HL-60 (cell line): ENCODE measurements at places on chromosomes 3 and 15.
A peak's percentile ranks its signal among the peaks of the same experiment; 100 is the strongest.

DNA sequence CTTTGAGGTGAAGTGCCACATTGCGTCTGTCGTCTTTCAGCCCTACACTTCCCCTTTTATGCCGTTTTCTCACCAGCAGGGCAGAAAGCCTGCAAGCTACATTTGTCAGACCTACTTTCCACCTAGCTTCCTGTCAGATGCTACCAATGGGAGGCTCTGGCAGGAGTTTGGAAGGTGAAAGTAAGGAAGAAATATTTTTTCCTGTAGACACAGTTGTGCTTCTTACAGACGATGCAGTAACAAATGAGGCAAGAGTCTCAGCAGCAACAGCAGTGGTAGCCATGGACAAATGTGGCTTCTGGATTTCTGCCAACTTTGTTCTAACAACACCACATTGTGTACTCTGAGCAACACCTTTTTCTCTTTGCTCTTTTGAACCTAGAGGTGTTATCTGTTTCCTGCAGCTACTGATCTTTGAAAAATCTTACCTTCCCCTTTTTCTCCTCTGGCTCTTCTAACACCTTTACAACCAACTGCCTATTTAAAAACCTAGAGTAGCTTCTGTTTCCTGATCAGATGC, 70.6 kb upstream of the STT3B start:
- DNase-seq, result peak; percentile 38

GRCh38 chr15:77416954-77417353, 3.0 kb downstream of the PEAK1 start:
- DNase-seq, result no peak

GRCh38 chr15:70470556-70471191, 292.7 kb downstream of the UACA start:
- no peak for DNase-seq

GRCh38 chr3:11642431-11643191, 1.1 kb downstream of the VGLL4 start:
- peak; percentile 83 for DNase-seq

GRCh38 chr3:61673651-61674050, 112.3 kb downstream of the PTPRG start:
- DNase-seq, result no peak

- no peak for DNase-seq
These were observed 68.5 kb upstream of the ATP13A5 start for GRCh38 chr3:193446965-193447602.

DNA sequence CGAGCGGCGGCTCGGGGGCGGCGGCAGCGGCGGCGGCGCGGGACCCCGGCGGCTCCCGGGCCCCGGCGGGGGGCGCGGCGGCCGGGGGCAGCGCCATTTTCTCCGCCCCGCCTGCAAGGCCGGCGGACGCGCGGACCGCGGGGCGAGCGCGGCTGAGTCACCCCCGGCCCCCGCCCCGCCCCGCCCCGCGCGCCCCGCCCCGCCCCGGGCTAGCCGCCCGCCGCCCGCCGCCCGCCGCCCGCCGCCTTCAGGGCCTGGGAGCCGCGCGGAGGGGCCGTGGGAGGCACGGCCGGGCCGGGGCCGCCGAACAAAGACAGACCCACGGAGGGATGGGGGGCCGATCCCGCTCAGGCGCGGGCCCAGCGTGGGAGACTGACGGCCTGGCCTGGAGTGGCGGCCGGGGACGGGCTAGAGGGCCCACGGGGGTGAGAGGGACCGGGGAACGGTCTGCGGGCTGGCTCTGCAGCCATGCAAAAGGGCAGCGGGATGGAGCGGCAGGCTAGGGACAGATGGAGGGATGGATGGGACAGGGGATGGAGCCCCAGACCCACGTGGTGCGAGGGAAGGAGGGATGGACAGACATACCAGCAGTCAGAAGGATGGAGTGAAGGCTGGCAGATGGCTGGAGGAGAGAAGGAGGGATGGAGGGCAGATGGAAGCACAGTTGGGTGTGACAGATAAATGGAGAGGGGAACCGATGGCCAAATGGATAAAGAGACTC, at the start of gene EIF4E3:
Gene EIF4E3, minus strand, starts transcription at position 132 of the 721 bp plus-strand sequence. Its CDS starts 35 bp downstream, at position 97.
- no peak for DNase-seq

DNA sequence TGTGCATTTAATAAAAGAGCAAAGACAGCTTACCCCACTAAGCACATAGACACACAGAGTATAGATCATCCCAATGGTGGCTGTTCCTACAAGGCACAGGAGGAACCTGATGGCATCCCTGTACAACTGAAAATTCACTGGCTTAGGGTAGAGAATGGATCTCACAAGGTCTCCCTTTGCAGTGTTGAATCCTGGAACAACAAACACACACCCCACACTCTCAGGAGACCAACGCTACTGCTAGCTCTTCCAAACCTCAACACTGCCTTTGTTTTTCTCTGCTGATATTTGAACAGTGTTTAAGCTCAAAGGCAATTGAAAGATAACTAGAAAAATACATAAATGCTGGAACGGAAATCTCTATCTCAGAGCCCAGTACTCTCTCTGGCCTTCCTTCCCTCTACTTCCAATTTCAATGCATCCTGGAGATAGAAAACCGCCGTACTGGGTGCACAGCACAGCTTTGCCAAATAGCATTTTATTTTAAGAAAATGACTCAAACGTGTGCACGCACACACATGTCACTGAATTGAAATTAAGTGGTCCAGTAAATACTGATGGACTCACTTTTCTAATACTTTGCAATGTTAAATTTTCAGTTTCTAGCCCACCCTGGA, 87.5 kb upstream of the ATP13A5 start:
- no peak for DNase-seq

DNA sequence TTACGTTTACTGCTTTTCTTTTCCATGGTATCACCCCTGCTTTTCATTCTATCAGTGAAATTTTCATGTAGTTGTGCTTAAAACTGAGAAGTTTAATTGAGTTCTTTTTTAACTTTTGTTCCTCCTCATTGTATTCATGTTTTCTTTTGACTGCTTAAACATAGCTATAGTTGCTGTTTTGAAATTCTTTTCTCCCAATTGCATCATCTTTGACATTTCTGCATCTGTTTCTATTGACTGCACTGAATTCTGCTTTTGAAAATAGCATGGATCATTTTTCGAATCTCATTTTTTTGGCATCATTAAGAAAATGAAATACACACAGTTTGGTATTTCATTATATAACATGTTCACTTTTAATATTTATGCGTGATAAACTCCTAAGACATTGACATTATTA, 694.9 kb downstream of the MECOM start:
- DNase-seq, result no peak

DNA sequence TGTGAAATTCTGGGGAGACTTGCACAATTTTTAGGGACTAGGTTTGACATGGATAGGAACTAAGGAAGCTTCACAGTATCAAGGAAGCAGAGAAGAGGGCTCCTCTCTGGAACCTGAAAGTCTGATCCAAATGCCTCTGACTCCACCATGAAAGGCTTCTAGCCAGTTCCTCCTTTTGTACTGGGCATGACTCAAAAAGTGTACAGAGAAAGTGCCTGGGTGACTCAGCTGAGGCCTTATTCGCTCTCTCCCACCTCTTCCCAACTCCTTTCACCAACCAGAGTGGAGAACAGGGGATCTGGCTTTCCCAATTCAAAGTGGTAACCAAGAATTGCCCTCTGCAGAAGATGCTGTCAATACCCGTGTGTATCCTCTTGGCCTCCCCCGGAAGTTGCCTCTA, 342.9 kb upstream of the PROK2 start:
- peak; percentile 30 for DNase-seq

DNA sequence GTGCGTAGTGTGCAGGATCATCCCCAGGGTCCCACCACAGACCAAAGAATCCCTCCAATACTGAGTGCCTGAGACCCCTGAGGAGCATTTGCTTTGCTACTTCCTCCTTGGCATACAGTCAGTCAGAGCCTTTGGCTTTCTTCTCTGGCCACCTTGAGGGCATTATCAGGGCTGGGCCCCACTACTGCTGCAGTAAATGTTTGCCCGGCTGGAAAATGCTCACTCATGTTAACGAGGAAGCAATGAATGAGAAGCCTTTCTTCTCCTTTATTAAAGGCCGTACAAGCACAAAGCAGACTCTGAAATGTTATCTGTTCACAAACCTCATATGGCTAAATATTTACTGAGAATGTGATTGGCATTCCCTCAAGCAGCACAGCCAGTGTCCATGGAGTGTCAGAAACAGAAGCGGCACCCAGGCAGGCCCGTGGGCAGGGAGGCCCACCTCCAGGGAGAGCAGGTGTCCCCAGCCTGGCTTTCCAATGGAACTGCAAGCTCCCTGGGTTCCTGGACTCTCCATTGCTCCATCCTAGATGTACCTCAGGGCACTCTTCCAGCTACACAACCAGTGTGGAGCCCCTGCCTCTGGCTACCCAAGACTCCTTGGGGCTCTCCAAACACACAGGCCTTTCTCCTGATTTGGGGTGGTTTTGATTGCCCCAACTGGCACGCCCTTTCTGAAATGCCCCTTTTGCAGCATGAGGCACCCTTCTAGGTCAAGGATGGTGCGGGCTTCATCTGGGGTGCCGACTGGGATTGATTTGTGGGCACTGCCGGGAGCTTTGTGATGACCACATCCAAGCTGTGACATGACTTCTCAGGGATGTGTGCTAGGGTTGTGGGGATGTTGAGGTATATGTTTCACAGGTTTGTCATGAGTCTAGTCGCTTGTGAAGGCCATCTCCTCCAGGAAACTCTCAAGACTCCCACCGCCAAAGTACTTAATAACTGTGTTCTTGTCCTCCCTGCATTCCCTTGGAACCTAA, 195.6 kb downstream of the FAM43A start:
- DNase-seq, result peak; percentile 69

- no peak for DNase-seq
These were observed 837.4 kb downstream of the CADM2 start for GRCh38 chr3:85796140-85796539.

- DNase-seq, result no peak
These were observed 20.2 kb downstream of the CFAP44 start for GRCh38 chr3:113421082-113421481.

GRCh38 chr15:55552451-55552850, 35.7 kb downstream of the PYGO1 start:
- DNase-seq, result no peak

- no peak for DNase-seq
These were observed 93.8 kb downstream of the MYO5A start for GRCh38 chr15:52434885-52435284.

GRCh38 chr3:101077361-101078011, 84.3 kb upstream of the ABI3BP start:
- no peak for DNase-seq

DNA sequence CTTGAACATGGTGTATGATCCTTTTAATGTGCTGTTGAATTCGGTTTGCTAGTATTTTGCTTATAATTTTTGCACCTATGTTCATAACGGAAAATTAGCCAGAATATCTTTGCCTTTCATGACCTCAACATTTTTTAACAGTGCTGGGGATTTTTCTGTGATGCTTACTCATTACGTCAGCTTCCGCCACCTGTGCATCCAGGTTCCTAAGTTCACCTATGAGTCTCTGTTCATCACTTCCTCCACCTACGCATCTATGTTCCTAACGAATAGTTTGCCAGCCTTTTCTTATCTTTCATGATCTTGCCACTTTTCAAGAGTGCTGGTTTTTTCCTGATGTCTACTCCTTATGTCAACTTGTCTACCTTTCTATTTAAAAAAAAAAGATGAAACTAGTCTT, 16.5 kb downstream of the AADACL2 start:
- no peak for DNase-seq

- no peak for DNase-seq
These were observed 137.9 kb downstream of the NEO1 start for GRCh38 chr15:73190189-73190601.
